Activated CD4-positive, alpha-beta T cell treated with anti-CD3 and anti-CD28 coated beads, Interleukin-2, amount 50 U/mL, for 24 hours (primary cell): ENCODE measurements at places on chromosomes 4 and X.

DNA sequence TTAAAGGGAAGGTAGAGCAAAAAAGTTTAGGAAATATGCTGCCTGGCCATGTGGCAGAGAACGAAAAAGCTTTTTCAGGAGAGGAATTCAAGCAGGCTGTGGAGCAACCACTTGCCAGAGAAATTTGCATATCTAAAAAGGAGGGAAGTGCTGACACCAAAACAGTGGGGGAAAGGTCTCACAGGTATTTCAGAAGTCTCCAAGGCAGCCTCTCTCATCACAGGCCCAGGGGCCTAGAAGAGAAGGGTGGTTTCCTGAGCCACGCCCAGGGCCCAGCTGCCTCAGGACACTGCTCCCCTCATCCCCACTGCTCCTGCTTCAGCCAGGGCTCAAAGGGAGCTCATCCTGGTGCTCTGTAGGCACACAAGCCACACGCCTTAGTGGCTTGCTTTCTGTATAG lies 29.9 kb upstream of the STS start:
- no peak for DNase-seq

DNA sequence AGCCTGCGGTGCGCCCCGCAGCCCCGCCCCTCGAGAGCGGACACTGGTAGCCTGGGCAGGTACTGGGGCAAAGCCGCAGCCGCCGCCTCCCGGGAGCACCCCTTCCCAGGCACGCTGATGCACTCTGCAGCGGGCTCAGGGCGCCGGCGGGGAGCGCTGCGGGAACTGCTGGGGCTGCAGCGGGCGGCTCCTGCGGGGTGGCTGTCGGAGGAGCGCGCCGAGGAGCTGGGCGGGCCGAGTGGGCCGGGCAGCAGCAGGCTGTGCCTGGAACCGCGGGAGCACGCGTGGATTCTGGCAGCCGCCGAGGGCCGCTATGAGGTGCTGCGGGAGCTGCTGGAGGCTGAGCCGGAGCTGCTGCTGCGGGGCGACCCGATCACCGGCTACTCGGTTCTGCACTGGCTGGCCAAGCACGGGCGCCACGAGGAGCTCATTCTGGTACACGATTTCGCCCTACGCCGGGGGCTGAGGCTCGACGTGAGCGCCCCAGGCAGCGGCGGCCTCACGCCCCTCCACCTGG lies 401 bp downstream of the SOWAHD start:
- DNase-seq = no peak

DNA sequence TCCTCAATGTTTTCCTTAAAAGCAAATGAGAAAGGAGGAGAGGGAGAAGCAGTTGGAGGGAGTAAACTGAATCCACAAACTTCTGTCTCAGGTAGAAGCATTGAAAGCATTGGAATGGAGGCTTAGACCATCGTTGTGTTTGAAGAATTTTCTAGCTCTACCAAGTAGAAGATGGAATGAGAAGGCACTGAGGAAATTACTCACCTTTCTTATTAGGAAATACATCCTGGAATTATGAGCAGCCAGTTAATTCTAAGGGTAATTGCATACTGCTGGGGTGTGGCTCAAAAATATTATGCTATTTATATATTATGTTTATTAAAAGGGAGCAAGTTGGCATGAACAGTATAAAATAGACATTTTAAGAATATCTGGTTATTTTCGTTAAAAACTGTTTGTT lies 12.9 kb downstream of the PGM2 start:
- no peak for DNase-seq

DNA sequence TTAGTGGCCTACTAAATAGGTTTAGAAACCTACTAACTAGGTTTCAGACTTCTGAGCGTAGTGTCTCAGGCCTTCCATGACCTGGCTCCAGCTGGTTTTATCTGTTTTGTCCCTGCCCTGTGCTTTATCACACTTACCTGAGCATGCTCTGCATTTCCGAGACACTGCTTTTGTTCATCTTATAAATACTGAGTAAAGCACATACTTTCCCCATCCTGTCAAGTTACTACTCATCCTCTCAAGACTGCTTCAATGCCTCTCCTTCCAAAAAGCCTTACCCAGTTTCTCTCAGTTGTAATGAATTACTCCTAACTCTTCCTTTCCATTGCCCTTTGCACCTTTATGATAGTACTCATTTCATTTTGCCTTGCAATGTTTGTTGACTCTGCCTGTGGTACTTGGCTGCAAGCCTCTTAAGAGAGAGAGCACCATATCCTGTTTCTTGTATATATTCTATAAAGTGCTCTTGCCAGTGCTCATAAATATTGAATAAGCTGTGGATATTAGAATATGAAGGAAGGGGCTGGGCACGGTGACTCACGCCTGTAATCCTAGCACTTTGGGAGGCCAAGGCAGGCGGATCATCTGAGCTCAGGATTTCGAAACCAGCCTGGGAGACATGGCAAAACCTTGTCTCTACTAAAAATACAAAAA lies 34.4 kb downstream of the SLAIN2 start:
- DNase-seq = no peak

DNA sequence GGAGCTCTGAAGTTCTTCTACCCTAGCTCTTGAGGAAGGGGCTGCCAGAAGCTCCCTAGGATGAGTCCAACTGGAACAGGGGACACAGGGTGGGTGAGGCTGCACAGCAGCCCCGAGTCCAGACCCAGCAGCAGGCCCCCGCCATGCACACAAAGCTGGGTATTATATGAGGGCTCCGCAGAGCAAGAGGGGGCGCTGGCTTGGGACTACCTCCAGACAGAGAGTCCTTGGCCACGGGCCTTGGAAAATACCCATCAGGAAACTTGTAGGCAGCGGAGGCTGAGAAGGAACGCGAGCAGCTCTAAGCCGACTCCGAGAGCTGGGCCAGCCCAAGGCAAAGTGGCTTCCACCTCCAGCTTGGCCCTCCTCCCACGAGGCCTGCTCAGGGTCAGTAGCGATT lies 8.1 kb downstream of the HCFC1 start:
- DNase-seq = no peak

- no peak for DNase-seq
Measured at GRCh38 chr4:6264225-6264540, 5.5 kb upstream of the WFS1 start.

DNA sequence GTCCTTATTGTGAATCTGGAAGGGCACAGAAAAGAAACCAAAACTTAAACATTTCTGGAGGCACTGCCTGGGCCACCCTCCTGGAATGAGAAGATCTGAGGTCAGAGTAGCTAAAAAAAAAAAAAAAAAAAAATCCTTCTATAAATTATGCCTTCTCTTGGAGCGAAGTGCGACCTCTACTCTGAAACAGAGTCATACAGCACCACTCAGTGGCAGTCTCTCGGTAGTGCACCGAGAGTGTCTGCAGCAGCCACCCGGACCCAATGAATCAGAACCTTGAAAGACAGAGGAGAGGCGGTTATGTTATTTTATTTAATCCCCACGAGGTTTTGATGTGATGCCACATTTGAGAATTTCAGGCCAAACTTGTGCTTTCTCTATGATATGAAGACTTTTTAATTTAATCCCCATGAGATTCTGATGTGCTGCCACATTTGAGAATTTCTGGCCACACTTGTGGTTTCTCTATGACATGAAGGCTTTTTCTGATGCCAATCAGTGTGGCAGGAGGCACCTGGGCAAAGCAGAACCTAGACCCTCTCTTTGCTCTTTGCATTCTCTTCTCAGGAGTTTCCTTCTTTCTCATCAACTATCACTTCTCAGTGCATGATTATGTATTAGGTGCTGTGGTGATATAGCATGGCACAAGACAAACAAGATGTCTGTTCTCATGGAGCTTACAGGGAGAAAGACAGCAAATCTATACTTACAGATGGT lies 5.6 kb upstream of the CT47C1 start:
- DNase-seq = peak; percentile 17

DNA sequence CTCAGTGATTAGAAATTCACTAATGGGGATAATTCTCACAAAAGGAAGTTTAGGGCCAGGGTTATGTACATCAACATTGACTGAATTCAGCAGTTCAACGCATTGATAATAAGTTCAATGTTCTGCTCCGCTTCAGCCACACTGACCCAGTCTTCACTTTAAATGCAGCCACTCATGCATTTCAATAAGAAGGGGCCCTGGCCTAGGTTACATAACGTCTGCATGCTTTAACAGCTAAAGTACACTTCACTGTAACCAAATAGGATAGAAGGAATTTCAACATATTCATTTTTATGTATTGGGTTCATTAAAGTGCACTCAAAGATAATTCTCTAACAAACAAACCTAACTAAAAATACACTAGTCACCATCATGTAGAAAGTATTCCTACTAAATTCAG lies 12.8 kb upstream of the TSPAN7 start:
- no peak for DNase-seq

- no peak for DNase-seq
Measured at GRCh38 chr4:129668092-129668491, 572.1 kb downstream of the C4orf33 start.

DNA sequence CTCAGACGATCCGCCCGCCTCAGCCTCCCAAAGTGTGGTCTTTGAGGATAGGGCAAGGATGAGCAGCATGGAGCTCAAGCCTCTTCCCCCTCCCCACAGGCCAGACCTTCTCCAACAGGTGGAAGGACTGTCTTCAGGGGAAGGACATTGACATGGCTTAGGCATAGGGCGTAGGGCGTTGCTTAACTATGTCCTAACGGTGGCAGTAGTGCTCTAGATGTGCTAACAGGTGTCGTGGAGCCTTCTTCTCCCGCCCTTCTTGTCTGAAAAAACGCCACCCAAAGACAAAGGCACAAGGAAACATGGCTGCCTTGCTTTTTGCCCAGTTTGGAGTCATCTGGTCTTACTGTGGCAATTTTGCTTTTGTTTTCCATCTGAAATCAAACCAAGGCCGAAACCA lies 219.8 kb downstream of the OR13H1 start:
- DNase-seq = no peak

DNA sequence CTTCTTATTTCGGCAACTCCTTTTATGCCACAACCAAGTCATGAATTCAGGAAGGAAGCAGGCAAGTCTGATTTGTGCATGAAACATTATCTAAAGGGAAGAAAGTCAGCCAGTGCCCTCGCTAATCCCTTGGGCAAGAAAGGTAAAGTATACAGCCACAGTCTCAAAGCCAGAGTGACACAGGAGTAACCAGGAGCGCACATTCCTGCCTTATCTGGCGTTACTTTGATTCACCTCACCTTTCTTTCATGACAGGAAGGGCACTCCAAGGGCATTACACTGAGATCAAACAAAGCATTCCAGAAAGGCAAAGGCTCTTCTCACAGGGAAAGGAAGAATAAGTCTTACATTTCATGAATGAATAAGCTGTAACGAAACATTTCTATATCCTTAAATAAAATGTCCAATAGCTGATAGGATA lies 38.8 kb downstream of the FAT1 start:
- DNase-seq = no peak

- no peak for DNase-seq
Measured at GRCh38 chrX:22674932-22675331, 324.8 kb upstream of the DDX53 start.

- no peak for DNase-seq
Measured at GRCh38 chrX:47245156-47245555, 12.3 kb downstream of the USP11 start.

GRCh38 chr4:27360131-27360530 lies 499.5 kb downstream of the STIM2 start:
- DNase-seq = no peak

GRCh38 chr4:128879971-128880370 lies 70.5 kb downstream of the JADE1 start:
- no peak for DNase-seq
